ENCODE measurements at places on chromosomes 13 and 19.
A peak's percentile ranks its signal among the peaks of the same experiment; 100 is the strongest.

DNA sequence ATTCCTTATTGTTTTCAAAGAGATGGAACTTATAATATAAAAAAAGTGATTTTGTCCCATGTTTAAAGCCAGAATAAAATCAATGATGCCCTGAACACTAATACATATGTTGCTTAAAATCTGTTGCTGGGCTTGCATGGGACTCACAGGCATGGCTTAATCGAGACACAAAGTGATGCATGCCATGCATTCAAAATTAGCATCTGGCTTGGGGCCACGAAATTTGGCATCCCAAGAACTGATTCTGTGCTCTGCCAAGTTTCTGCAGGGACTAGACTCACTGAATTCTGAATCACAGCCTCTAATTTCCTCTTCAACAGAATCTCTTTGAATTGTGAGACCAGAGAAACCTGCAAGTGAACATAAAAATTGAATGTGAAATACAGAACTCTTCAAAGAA is 109.2 kb downstream of the PCDH17 start:
- DNase-seq = no peak

DNA sequence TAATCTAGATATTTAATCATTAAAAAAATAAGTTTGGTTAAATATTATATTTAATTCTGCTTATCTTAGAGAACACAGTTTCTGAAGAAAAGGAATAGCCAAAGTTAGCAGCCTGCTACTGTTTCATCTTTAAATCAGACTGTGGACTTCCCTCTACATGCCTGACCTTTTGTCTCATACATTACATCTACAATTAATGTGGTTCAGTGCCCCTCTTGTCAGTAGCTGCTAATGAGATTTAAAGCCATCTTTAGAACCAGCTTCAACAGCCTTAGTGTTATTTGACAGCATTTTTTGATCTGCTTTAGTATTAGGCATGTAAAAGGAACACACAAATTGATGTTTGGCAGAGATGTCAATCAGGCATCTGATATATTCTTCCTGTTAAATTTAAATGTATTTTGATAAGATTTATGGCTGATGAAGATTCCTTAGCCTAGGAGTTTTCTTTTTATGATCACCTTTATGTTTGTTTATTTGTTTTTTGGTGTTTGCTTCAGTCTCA is 1925.8 kb upstream of the PRR20A start:
- DNase-seq = no peak

DNA sequence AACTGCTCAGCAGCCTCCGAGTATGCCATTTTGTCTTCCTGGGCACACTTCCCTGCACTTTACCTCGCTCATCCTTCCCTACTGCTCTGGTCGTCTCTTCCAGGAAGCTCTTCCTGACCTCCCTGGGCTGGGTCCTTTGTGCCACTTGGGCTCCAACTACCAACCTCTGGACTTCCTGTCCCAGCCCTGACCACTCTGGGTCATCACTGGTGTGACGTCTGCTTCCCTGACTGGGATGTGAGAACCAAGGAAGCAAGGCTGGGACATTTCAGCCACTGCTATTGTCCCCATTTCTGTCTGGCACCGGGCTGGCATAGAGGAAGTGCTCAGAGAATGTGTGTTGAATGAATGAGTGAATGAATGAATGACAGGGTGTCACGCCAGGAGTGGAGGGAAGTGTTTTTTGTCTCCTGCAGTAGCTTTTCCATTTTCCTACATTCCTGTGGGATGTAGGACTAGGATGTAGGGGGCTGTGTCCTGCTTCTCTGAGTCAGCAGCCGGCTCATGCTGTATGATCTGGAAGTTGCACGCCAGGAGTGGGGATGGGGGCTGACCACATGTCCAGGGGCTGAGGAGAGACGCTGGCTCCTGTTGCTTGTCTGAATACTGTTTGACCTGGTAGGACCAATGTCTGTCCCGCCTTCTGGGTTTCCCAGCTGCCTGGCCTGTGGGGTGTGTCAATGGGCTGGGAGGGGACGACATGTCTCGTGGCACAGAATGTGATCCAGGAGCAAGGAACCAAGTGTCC is 14.7 kb downstream of the NOVA2 start:
- DNase-seq = no peak

DNA sequence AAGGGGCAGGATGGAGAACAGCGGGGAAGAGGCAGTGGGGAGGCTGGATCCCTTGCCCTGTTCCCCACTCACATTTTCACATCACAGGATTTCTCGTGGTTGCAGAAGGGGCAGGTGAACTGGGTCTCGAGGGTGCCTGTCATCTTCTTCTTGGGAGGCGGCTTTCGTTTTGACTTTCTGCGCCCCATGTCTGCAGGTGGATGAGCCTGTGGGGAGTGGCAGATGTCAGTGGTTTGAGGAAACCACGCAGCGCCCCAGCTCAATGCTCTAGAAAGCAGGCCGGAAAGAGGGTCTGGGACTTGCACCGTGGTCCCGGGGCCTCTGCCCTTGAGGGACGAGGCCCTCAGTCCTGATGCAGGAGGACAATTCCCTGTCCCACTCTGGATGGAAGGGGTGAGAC is 4.9 kb downstream of the ELOF1 start:
- DNase-seq = no peak

- peak; percentile 82 for DNase-seq
Measured at GRCh38 chr19:41548954-41549688, 26.8 kb upstream of the CEACAM21 start.

- no peak for DNase-seq
Measured at GRCh38 chr13:20719783-20720182, 16.3 kb downstream of the IL17D start.

DNA sequence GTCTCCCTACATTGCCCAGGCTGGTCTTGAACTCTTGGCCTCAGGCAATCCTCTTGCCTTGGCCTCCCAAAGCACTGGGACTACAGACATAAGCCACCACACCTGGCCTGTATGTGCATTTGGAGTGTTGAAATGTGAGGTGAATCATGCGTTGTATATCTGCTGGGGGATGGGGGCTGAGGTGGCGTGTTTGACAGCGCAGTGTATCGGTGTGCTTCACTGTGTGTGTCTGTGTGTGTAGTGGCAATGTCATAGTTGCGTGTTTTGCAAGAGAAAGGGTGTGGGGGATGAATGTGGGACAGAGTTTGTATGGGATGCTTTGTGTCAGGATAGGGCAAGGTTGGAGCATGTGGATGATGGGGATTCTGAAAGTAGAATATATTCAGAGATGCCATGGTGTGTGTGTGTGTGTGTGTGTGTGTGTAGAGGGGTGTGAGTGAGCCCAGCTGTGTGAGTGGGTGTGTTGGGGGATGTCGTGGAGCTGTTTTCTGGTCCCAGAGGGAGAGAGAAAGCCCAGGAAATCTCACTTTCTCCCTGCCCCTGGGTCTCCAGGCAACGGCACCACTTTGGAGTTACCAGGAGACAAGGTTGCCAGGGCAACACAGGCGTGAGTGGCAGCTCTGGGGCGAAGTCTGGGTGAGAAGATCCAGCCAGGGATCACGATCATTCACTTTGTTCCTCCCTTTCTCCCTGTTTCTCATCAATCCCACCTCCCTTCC is 1.1 kb upstream of the SWSAP1 start:
- no peak for DNase-seq

DNA sequence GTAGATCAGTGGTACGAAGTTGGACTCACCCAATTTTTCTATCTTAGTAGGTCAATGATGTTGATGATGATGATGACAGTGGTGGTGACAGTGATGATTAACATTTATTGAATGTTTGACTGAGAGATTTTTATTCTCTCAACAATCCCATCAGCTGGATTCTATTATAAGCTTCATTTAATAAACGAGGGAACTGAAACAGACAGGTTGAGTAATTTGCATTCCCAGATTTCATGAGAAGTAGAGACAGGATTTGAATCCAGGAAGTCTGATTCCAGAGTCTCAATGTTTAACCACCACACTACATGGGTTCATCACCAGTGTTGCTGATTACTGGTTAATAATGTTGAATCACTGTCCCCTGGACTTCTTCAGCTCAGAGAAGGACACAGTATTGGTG is 168.9 kb downstream of the FLT1 start:
- no peak for DNase-seq

GRCh38 chr19:7179917-7180306 is 110.4 kb downstream of the ZNF557 start:
- DNase-seq = no peak

DNA sequence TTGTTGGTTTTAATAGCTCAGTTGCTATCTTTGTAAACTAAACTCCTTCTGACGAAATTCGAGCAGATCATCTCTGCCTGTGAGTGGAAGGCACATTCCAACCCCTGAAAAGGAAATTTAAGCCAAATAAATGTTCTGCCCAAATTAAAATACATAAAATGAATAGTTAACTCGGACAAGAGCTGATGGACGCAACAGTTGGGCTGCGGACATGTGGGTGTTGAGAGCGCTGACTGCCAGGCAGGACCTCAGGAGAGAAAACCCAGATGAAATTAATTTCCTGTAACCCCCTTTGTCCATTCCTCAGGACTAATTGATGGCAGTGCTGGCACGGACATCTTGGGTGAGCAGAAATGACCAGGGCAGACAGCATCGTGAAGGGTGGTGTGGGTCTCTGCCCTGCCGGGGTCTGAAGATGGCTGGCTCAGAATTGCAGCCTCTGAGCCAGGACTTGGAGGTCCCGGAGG is 86.5 kb downstream of the TSHZ3 start:
- DNase-seq = no peak

- no peak for DNase-seq
Measured at GRCh38 chr13:40569024-40569350, 97.5 kb downstream of the FOXO1 start.

- DNase-seq = no peak
Measured at GRCh38 chr19:50465986-50466705, 10.2 kb upstream of the EMC10 start.

DNA sequence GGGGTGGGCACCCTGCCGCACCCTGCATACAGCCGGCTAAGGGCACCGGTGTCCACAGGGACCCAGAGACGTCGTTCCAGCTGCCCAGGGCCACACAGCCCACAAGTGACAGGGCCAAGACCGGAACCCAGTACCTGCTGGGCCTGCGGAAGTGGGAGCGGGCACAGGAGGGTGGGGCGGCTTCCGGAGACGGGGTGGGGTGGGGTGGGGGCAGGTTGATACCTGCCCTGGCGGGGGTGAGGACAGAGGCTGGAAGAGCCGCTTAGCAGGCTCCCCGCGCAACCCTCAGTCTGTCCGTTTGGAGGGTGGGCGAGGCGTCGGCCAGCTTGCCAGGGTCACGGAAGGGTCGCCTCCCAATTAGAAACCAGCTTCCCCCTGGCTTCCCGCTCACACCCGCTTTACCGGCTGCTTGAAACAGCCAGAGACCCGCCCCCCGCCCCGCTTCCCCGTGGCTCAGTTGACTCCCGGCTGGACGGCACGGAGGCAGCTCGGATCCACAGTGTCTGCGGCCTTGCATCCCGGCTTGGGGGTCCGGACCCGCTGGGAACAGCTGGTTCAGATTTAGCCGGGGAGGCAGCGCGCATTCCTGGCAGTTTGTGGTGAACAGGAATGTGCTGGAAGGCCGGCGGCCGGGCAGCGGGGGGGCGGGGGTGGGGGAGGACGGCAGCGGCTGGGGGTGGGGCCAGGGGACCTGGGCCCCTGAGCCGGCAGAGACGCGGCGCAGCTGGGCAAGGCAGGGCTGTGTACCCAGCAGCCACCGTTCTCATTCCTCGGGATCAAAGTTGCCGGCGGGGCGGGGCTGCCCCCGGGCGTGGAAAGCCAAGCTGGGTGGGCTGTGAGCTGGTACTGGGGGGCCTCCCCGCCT is 1.9 kb downstream of the CNN2 start:
- DNase-seq = peak; percentile 64

DNA sequence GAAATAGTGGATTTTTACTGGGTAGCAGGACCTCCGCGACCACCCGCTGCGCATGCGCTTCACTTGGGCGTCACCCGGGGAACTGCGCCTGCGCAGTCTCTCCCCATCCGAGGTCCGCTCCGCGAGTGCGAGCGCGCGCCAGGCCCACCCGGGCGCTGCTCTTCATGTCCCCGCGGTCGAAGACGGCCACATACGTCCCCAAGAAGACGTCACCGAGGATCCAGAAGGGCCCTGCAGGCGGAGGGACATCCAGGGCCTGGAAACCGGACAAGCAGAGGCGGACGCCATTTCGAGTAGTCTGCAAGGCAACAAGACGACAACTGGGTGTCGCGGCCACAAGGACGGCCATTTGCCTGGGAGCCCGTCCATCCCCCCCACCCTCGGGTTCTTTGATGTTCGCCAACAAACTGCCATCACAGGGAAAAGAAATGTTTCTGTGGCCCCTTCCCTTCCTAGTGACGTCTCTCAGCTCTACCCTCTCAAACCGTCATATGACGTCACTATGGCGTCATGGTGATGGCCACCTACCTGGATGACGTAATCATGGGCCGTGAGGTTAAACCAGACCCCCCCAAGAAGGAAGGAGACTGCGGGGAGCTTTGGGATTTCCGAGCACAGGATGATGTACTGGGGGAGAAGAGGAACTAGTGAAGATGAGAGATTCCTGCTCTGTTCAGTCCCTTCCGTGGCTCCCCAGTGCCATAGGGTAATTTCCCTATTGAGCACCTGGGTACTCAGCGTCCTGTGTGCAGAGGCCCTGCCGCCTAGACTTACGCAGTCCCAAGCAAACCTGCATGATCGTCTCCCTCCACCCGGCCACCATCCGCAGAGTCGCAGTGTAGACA is 6.7 kb downstream of the NAPSA start:
- peak; percentile 84 for DNase-seq

GRCh38 chr19:31378404-31378803 is 29.2 kb upstream of the TSHZ3 start:
- no peak for DNase-seq

DNA sequence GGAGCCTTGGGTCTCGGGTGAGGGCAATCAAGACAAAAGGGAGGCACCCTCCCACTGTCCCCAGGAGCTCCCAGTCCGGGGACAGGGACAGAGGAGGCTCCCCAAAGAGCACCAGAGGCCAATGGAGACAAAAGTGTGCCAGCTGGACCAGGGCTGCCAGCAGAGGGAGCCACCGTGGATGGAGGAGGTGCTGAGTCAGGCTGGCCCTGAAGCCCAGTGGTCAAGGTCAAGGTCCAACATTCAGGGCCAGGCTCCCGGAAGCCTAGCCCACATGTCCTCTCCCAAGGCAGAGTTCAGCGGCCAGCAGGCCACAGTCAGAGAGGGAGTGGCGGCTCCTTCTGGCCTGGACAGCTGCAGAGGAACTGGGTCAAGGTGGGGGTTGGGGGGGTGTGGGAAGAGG is 8.4 kb downstream of the COL5A3 start:
- peak; percentile 34 for DNase-seq

GRCh38 chr19:34828156-34828555 is 55.1 kb upstream of the ZNF599 start:
- no peak for DNase-seq

DNA sequence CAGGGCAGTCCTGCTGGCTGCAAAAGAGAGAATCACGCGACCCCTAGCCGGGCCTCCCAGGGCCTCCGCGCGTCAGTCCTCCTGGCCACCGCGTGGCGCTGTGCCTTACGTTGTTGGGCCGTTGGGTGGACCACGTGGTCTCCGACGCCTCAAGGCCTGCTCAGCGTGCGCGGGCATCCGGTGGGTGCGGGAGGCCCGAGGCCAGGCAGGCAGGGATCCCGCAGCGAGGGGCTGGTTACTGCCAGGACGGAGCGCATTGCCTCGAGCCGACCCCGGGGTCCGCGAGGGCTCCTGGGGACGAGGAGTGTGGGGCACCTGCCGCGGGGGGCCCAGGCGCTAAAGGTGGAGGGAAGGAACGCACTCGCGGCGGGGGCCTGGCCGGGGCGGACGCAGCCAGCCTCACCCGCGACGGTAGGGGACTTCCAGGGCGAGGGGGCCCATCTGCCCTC is at the start of gene TDRD12:
TDRD12 (plus strand) TSS at position 157 of the 449 bp plus-strand sequence. CDS start 306 bp downstream, outside the sequence.
- DNase-seq = peak; percentile 33

GRCh38 chr19:20371911-20372310 is 193.7 kb downstream of the ZNF737 start:
- no peak for DNase-seq
